ENCODE measurements at places on chromosomes 13 and 19.

DNA sequence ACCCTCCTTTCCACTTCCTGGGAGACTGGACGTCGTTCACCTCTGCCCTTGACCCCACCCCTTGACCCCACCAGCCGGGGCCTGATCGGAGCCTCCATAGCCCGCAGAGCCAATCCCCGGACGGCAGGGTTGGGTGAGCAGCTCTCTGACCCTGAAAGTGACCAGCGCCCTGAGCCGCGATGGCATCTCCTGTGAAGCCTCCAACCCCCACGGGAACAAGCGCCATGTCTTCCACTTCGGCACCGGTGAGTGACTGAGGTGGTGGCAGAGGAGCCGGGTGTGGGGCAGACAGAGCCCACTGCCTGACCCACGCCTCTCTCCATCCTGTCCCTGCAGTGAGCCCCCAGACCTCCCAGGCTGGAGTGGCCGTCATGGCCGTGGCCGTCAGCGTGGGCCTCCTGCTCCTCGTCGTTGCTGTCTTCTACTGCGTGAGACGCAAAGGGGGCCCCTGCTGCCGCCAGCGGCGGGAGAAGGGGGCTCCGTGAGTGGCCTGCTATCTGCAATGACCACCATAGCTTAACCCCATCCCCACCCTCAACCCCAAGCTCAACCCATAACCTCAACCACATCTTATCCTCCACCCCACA, 10.4 kb downstream of the BCAM start:
- DNase-seq: no peak

DNA sequence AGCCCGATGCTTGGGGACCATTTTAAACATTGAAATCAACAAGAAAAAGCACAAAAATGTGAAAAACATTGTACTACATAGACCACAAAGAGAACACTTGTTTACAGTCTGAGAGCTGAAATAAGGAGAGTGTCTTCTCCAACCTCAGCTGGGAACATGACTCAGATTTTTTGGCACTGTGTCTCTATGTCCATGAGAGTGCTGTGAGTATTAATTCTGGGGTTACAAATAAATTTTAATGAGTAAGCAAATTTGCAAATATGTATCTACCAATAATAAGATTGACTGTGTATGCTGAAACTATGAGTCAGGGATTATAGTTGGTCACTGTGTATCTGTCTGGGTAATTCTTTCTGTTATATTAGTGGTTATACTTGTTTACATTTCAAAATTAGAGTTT, 174.0 kb downstream of the DCT start:
- DNase-seq: no peak

DNA sequence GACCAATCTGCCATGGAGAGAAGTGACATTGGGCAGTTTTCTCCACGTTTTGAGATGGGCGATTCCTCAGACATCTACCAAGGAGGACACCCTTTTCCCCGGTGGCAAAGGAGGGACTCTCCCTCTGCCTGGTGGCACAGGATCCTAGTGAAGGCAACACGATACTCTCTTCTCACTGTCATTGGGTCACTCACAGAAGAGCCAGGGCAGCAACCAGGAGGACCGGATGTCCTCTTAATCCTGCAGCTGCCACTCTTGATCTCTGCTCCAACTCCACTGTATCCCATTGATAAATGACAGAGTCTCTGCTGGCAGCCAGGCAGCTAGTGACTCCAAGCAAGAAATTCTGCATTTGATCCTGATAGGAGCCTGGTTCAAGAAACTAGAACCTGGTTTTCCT, 42.2 kb downstream of the COL4A2 start:
- DNase-seq: no peak

GRCh38 chr13:97077341-97077740, 83.1 kb upstream of the OXGR1 start:
- no peak for DNase-seq

DNA sequence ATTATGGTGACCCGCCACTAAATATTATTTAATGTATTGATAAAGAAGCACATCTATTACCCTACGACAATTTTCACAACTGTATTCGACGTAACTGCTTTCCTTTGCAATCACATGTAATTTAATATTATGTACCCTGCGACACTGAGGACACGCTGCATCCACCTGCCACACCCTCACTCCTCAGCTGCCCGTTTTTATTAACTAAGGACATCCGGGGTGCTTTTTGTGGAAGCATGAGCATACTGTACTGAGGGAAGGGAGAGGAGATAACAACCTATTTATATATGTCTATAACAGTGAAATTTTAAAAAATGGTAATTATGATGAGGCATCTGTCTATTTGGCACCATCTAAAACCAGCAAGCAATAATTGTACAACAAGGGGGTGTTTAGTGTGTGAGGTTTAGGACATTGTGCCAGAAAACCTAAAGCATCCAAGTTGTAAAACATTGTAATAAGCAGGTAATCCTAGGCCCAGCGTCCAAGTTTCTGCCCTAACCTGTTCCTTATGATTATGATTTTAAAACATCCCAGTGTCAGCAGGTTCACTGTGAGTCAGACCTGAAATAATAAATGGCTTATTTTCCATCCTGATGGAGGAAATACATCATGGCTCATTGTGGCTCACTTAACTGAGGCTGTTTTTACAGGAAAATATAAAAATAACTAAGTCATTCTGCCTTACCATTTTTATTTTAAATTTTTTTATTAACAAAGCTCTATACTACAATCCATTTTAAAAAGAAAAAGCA, 56.3 kb downstream of the FOXO1 start:
- no peak for DNase-seq

DNA sequence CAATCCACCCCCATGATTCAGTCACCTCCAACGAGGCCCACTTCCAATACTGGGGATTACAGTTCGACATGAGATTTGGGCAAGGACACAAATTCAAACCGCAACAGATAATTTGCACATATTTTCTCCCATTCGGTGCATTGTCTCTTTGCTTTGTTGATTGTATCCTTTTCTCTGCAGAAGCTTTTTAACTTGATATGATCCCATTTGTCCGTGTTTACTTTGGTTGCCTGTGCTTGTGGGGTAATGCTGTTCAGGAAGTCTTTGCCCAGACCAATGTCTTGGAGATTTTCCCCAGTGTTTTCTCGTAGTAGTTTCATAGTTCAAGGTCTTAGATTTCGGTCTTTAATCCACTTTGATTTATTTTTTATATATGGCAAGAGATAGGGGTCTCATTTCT, 330.8 kb upstream of the SPRY2 start:
- no peak for DNase-seq

GRCh38 chr13:58704953-58705352, 1073.4 kb downstream of the PCDH17 start:
- no peak for DNase-seq

- DNase-seq: no peak
These were observed 21.0 kb upstream of the TRIM13 start for GRCh38 chr13:49975826-49976225.

DNA sequence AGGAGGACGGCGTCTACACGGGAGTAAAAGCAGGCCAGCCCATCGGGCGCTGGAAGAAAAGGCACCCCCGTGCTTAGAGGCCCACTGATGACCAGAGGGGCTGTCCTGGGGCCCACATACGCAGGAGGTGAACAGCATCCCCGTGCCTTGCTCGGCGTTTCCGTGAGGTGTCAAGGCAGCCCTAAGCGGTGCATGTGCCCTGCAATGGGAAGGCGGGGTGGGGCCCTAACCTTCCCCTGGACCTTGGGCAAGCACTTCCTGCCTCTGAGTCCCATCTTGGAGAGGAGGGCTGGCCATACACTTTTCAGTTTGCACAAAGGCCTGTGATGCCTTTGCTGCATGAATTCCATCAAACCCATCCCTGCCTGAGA, 47.8 kb upstream of the ATP11A start:
- no peak for DNase-seq

GRCh38 chr13:99150575-99151361, 49.9 kb upstream of the UBAC2 start:
- DNase-seq: no peak

- no peak for DNase-seq
These were observed 6.0 kb upstream of the CCNP start for GRCh38 chr19:40232479-40232878.

- DNase-seq: no peak
These were observed 84.1 kb upstream of the FNDC3A start for GRCh38 chr13:48891586-48891985.

GRCh38 chr19:54107876-54108490, 5.3 kb downstream of the NDUFA3 start:
- DNase-seq: no peak

GRCh38 chr19:42288881-42289555, 12.9 kb upstream of the PRR19 start:
- DNase-seq: no peak

- no peak for DNase-seq
These were observed 100.7 kb downstream of the MIPEP start for GRCh38 chr13:23788459-23788858.

DNA sequence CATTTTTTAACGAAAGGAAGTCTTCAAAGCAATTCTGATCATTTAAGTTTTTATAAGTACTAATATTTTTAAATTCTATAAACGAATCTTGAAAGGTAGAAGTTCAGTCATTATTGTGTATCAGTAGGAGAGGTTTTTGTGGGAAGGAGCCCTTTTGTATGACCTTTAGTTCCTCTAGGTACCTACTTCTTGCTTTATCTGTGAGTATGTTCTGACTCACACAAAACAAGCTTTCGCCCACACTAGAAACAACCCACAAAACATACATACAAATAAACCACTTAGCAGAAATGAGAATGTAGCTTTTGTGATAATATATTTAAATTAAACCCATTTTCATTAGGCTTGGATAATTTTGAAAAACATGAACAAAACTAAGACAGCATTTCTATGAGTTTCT, 27.8 kb downstream of the ERCC5 start:
- DNase-seq: no peak

- DNase-seq: no peak
These were observed 8.6 kb upstream of the CDX2 start for GRCh38 chr13:27977476-27978300.

DNA sequence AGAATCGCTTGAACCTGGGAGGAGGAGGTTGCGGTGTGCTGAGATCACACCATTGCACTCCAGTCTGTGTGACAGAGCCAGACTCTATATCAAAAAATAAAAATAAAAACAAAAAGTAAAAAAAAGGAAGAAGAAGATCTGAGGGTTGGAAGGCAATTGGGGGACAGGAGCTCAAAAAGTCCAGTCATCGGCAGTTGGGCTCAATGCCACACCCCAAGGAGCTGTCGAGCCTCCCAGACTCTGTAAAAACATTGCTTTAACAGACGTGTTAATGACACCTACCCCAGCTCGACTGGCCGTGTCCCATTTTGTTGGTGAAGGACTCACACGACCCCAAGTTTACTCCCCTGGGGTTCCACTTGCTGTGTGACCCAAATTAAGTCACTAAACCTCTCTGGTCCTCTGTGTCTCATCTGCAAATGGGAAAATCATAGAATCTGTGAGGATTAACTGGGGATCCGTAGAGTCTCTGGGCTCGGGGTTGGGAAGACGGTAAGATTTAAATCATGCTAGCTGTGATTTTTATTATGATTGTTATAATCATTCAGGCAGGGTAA, 7.0 kb downstream of the GNA15 start:
- no peak for DNase-seq

- no peak for DNase-seq
These were observed 8.8 kb upstream of the SULT2B1 start for GRCh38 chr19:48543121-48543710.

GRCh38 chr19:33905473-33905936, 108.8 kb downstream of the KCTD15 start:
- no peak for DNase-seq

DNA sequence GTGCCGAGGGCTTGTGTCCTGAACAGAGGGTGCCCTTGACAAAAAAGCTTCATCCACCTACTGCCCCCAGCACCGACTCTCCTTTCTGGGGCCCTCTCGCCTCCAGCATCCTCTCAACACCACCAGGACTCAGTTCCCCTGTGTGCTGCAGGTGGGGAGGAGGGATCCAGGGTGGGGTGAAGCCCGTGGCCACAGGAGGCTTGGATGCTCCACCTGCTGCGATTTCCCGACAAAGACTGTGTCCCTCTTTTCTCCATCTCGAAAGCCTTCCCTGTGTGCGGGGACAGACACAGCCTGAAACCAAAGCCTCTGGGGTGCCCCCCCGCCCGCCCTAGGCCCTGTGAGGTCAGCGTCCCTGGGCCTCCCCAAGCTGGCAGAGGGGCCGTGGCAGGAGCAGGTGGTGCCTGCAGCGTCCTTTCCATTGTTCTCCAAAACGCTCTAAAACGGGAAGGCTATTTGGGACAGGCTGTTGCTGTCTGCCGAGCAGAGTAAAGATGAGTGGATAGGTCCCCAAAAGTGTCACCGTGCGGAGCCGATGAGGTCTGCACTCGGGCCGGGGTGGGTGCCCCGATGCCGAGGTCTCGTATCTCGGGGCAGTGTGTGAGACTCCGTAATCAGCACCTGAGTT, 185.7 kb downstream of the PTPRS start:
- no peak for DNase-seq

DNA sequence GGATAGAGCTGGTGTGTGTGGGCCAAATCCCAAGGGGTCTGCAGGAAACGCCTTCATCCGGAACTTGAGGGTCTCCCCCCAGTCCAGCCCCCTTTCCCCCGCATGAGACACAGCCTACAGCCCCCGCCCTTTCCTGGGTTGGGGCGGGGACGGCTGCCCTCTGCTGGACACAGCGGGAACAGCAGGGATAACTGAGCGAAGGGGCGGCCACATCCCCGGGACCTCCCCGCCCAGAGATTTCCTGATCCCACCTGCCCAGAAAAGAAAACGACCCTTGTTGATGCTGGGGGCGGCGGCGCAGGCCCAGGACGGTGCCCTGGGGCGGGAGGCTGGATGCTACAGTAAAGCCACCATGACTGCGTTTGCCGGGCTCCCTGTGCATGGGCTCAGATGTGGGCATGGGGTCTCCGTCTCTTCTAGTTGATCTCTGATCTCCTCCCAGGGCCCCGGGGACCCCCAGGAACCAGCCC, 14.2 kb downstream of the ONECUT3 start:
- no peak for DNase-seq

GRCh38 chr19:18807861-18808331, 16.8 kb upstream of the COMP start:
- no peak for DNase-seq

- no peak for DNase-seq
These were observed 146.9 kb upstream of the UFM1 start for GRCh38 chr13:38202740-38203139.

DNA sequence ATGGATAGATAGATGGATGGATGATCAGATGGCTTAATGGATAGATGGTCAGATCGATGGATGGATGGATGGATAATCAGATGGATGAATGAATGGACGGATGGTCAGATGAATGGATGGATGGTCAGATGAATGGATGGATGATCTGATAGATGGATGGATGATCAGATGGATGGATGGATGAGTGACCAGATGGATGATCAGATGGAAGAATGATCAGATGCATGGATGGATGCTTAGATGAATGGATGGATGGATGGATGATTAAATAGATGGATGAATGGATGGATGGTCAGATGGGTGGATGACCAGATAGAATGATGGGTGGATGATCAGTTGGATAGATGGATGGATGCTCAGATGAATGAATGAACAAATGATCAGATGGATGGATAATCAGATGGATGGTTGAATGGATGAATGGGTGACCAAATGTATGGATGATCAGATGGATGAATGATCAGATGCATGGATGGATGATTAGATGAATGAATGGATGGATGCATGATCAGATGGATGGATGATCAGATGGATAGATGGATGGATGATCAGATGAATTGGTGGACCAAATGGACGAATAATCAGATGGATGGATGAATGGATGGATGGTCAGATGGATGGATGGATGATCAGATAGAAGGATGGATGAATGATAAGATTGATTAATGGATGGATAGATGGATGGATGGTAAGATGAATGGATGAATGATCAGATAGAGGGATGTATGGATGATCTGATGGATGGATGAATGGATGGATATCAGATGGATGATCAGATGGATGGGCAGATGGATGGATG, 205.1 kb downstream of the TEX29 start:
- DNase-seq: no peak

Data from NCI-H345 (cell line).